ENCODE measurements at places on chromosomes 11 and 22. TPM values are rescaled to one million over a fixed set of nuclear protein-coding genes. Genes with fewer than 3 reads are reported as not detected.

DNA sequence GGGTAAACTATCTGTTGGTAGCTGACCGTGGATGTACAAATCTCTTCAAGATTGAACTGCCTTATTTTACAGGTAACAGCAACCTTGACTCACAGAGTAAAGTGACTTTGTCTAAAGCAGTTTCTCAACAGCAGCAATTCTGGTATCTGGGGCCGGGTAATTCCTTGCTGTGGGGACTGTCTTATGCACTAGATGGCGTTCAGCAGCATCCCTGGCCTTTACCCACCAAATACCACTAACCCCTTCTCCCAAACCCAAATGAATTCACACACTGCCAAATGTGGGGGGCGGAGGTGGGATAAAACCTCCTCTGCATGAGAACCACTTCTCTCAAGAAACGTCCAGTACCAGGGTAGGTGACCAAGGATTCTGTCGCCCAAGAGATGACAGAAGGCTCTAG, 1.7 kb upstream of the INCENP start:
- DNase-seq, result peak; percentile 68

DNA sequence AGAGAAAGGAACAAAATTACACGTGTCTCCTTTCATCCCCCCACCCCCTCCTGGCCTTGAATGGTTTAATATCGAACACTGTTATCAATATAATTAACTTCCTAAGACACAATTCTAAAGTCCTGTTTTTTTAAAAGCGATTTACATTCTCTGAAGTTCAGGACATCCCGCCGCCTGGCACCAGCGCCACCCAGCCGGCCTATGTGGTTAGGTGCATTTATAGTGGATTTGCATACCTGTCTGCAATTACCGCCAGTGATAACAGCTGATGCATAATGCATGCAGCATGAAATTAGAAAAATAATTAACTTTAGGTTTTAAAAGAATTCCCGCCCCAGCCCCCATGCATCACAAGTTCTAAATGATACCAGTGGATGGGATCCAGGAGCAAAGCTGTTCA, 58.6 kb downstream of the MACROD1 start:
- DNase-seq, result no peak

GRCh38 chr11:68948496-68948895, 32.3 kb downstream of the MRGPRD start:
- DNase-seq, result no peak

GRCh38 chr11:35031867-35032266, 107.1 kb upstream of the CD44 start:
- no peak for DNase-seq

- no peak for DNase-seq
Measured at GRCh38 chr22:37626556-37627075, 12.9 kb upstream of the SH3BP1 start.

- no peak for DNase-seq
Measured at GRCh38 chr11:77444261-77444660, 29.6 kb downstream of the PAK1 start.

DNA sequence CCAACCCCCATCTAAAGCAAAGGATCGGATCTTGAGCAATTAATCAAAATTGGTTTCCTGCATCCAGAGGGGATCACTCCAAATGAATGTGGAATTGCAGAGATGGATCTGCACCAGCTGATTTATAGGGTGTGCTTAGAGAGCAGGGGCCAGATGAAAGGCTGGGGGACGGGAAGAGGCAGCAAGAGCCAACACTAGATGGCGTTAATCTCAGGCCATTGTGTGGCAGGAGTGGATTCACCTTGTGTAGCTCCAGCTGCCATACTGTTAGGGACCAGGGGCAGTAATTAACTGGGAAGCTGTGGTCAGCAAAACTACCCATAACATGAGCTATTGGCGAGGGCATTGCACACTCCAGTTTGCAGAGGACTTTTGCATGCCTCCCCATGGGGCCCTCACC, 35.6 kb downstream of the SERPINH1 start:
- DNase-seq, result peak; percentile 88

DNA sequence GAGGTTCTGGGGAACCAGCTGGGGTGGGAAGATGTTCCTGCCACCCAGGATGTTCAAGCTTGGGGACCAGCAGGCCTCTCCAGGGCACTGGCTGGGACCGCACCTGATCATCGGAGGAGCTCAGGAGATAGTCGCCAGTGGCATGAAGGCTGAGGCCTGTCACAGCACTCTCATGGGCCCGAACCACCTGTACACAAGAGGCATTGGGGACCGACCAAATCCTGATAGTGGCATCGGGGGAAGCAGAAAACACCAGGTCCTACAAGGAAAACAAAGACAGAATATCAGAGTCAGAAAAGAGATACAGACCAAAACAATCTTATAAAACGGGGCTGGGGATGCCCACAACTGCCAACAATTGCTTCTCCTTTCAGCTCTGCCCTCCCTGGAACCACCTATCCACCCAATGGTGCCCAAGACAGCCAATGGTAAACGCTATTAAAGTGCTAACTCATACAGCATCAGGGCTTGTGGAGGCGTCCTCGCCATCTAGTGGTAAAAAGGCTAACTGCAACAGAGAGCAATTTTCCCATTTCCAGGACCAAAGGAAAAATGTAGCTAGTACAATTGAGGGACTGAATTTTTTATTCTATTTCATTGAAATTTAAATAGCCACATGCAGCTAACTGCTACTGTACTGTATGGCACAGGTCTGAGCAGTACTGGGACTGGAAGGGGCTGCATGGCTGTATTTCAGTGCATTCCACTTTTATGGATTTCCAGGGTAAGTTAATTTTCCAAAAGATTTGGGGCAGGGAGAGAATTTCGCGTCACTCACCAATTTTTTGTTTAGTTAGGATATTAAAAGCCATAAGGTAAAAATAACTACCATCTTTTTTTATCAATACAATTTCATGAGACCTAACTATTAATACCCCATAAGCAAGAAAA, 7.1 kb downstream of the PRPF19 start:
- DNase-seq, result peak; percentile 77

DNA sequence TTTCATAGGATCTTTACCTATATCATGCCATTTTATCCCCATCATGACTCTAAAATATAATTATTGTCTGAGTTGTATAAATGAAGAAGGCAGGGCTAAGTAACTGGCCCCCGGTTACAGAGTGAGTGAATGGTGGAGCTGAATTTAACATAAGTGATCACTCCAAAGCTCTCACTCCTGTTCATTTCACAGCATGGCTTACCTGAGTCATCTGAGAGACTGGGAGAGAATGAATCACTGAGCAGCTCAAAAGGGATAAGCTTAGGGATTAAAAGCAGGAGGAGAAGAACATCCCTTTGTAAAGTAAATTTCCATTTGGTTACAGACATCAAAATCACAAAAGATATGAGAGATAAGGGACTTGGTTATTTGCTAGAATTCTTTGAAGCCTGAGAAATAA, 294.0 kb upstream of the CTSC start:
- DNase-seq, result peak; percentile 5

- no peak for DNase-seq
Measured at GRCh38 chr11:37896016-37896415, 1298.0 kb upstream of the RAG2 start.

- DNase-seq, result no peak
Measured at GRCh38 chr11:13776134-13776815, 107.8 kb downstream of the FAR1 start.

GRCh38 chr22:50180727-50181521, 4.8 kb upstream of the TRABD start:
- DNase-seq, result no peak

DNA sequence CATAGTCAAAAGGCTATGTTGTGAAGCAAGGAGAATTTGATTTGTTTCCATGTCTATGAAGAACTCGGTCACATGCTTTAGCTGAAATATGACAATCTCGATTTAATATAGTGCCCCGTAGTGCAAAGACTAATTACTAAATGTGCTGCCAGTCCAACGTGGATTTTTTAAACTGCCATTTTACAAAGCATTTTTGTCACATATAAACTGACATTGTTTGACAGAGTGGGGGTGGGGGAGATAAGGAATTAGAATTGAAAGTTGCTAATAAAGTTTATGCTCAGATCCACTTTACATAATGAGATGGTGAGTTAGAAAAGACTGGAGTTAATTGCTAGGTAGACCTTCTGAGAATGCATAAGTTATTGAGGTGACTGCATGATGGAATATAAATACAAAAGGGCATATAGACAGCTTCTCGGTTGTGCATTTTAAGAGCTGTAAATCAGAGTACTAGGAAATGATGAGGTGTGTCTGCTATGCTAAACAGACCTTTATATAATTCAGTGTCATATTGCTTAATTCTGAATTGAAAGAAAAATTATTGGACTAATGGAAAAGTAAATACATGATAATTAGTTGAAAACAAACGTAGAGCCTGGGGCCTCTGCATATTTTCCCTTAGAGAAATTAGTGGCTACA, 158.9 kb upstream of the MTNR1B start:
- DNase-seq, result no peak

- DNase-seq, result no peak
Measured at GRCh38 chr11:11948242-11948947, 60.0 kb downstream of the DKK3 start.

- no peak for DNase-seq
Measured at GRCh38 chr11:96257036-96257435, 86.0 kb downstream of the MAML2 start.

DNA sequence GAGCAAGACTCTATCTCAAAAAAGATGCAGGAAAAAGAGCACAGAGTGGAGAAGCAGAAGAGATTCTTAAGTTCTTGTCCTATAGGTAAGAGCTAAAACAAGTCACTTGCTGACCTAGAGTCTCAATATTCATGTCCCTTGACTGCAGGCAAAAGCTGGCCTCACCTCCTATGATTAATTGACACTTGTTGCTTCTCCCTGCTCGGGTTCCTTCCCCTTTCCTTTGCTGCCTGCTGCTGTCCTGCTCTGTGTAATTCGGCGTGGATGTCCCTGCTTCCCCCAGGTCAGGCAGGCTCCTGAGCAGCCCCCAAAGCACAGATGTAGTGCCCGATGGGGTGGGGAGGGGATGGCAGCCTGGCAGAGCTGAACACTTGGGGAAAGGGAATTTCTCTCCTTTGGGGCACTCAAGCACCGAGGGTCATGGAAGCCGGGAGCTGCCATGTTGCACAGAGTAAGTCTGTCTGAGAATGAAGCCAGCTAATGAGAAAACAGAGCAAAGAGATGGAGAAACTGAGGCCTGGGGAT, 60.8 kb upstream of the NUP50 start:
- DNase-seq, result no peak

GRCh38 chr11:42251984-42252383, 792.5 kb upstream of the LRRC4C start:
- no peak for DNase-seq

- DNase-seq, result no peak
Measured at GRCh38 chr22:47116426-47117341, 354.2 kb downstream of the TBC1D22A start.

GRCh38 chr11:120599816-120600420, 88.4 kb downstream of the GRIK4 start:
- no peak for DNase-seq

DNA sequence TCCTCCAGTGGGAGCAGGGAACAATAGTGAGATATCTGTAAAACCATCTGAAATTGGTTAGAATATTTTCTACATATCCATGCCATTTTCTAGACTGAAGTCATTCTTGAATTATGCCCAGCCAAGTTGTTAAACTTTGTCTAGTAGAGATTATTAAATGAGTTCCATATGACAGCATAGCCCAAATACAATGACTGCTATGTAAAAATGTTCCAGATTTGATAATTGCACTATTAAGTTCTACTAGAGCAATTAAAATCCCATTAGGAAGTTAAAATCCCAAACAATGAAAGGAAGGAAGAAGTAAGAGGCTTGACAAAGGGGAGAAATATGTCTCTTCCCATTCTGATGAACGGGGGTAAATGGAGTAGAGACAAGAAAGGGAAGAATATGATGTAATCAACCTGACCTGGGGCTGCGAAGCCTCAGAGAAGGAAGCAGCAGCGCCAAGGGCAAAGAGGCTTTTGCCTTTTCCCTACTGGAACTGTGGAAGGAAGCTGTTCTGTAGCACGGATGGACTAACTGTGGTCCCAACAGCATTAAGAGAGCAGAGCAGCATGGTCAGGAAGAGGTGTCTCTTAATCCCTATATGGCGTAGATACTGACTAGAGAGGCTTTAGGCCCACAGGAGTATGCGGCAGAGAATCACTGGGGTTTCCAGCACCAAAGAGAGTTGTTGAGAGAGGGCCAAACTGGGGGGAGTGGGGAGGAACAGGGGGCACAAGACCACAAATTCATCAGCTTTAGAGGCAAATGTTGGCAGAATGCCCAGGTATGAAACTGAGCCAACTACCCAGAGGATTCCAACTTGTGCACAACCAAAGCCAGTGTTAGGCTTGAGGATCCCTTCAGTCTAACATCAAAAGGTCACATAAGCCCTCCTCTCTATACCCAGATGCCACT, 26.7 kb downstream of the RRP8 start:
- DNase-seq, result peak; percentile 26

- peak; percentile 79 for DNase-seq
Measured at GRCh38 chr11:61542705-61543104, 34.2 kb downstream of the LRRC10B start.

GRCh38 chr22:23225337-23225723, 45.0 kb downstream of the BCR start:
- DNase-seq, result peak; percentile 46

OR51B4 gene
- total RNA-seq, result not detected

FAT3 gene
- total RNA-seq, result 10.7 TPM

SLC22A6 gene
- not detected for total RNA-seq

SOX10 gene
- total RNA-seq, result 3.7 TPM

OR52D1 gene
- not detected for total RNA-seq

CD3D gene
- 1.5 TPM for total RNA-seq

GVQW3 gene
- 4.0 TPM for total RNA-seq

MUC6 gene
- total RNA-seq, result not detected

SAC3D1 gene
- 15.4 TPM for total RNA-seq

All from H7 (cell line).